ENCODE measurements at places on chromosomes 2 and 18. TPM values are rescaled to one million over a fixed set of nuclear protein-coding genes. Genes with fewer than 3 reads are reported as not detected.

Gene KCNE4
- total RNA-seq, result 0.71 TPM

Gene MAB21L4
- 1.1 TPM for total RNA-seq

Gene TUBA3E
- 0.05 TPM for total RNA-seq

Gene RRM2
- 79.0 TPM for total RNA-seq

DNA sequence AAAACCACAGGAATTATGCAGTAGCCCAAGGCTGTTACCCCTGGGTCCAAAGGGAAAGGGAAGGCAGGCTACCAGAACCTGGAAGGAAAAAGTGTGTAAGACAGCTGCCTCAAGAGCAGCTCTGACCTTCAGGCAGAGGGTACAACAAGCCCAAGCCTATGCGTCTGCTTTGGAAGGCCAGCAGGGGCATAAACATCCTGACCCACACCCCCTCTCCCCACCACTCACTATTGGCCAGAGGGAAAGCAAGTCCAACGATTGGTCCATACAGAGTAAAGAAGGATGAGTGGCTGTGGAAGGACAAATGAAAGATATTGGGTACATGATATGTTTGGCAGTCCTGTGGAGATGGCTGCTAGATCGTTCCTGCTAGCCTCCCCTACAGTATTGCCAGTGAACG is 227.6 kb upstream of the HNRNPA3 start:
- no peak overlapping the region for H3K4me3 ChIP-seq
- H3K27me3 ChIP-seq, result no peaks in the 10 kb centered on the region
- DNase-seq, result no peak

- H3K4me3 ChIP-seq, result no peak overlapping the region
- H3K27ac ChIP-seq, result no peak overlapping the region
- no peak for DNase-seq
- no peaks in the 10 kb centered on the region for H3K27me3 ChIP-seq
- H3K36me3 ChIP-seq, result no peaks in the 10 kb centered on the region
- H3K4me1 ChIP-seq, result no peaks in the 10 kb centered on the region
Observed at GRCh38 chr2:12096051-12096787, 349.8 kb downstream of the LPIN1 start.

GRCh38 chr2:128797533-128797932 is 478.9 kb upstream of the HS6ST1 start:
- H3K4me1 ChIP-seq, result no peaks in the 10 kb centered on the region
- H3K36me3 ChIP-seq, result no peaks in the 10 kb centered on the region
- H3K27me3 ChIP-seq, result no peaks in the 10 kb centered on the region
- H3K4me3 ChIP-seq, result no peak overlapping the region
- H3K27ac ChIP-seq, result no peak overlapping the region

DNA sequence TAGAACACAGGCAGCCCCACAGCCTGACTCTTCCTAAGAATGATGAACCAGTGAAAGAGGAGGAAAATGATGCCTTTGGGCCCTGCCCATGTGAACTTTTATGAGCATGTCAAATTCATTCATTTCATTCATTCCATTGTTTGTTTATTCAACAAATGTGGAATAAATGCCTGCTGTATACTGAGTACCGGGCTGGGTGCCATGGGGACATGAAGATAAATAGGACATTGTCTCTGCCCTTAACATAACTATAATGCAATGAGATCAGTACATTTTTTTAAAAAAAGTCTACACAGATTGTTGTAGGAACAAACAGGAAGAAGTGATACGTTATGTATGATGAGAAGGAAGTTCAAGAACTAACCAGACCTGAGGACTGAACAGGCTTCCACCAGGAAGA is 14.7 kb downstream of the MREG start:
- H3K27ac ChIP-seq, result no peak overlapping the region
- H3K27me3 ChIP-seq, result no peaks in the 10 kb centered on the region
- H3K36me3 ChIP-seq, result peaks cover 3% of the 10 kb centered on the region
- H3K4me3 ChIP-seq, result no peak overlapping the region

DNA sequence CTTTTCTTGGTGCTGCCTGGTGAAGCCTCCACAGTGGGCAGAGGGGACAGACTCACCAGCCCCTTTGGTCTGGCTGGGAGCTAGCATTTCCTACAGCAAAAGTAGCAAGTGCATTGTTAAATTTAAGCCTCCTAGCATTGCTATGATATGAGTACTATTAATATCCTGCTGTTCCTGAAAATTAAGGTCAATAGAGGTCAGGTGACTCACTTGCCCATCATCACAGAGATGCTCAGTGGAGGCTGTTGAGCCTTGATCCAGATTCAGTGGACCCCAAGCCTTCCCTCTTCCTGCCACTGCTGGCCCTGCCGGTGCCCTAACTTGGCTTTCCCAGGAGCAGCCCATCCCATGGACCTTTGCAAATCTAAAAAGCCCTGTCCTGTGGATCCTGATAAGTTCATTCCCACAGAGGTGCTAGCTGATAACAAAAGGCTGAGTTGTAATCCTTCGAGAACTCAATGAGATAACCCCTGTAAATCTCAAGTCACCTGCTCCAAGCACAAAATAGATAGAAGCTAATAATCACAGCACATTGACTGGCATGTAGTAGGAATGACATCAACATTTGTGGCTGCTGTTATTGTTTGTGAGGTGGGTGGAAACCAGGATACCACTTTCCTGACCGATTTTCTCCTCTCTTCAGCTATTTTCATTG is 84.4 kb downstream of the THNSL2 start:
- H3K27ac ChIP-seq, result no peak overlapping the region
- H3K27me3 ChIP-seq, result no peaks in the 10 kb centered on the region
- no peak overlapping the region for H3K4me3 ChIP-seq
- no peak for DNase-seq

DNA sequence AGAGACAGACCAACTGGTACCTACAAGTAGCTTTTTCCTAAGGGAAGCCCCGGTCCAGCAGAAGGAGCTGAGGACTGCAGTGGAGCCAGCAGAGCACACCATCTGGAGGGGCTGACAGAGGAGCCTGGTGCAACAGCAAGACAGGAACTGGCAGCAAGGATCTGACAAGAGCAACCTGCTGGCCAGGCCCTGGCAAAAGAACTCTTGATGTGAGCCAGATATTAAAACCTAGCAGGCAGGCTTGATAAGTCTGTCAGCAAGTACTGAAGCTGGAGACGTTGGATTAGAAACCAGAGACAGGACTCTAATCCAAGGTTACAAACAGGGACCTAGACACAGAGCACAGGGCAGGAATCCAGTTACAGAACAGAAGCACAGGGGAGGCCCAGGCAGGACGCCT is 260.7 kb upstream of the MGAT5 start:
- no peaks in the 10 kb centered on the region for H3K27me3 ChIP-seq
- H3K36me3 ChIP-seq, result no peaks in the 10 kb centered on the region
- H3K27ac ChIP-seq, result no peak overlapping the region
- no peak for DNase-seq
- no peak overlapping the region for H3K4me3 ChIP-seq

- DNase-seq, result no peak
- no peak overlapping the region for H3K4me3 ChIP-seq
- no peaks in the 10 kb centered on the region for H3K27me3 ChIP-seq
- no peaks in the 10 kb centered on the region for H3K4me1 ChIP-seq
Observed at GRCh38 chr2:45713591-45713990, 62.1 kb downstream of the PRKCE start.

- no peak for DNase-seq
- no peaks in the 10 kb centered on the region for H3K36me3 ChIP-seq
- H3K27ac ChIP-seq, result no peak overlapping the region
- H3K4me1 ChIP-seq, result no peaks in the 10 kb centered on the region
- no peaks in the 10 kb centered on the region for H3K27me3 ChIP-seq
- no peak overlapping the region for H3K4me3 ChIP-seq
Observed at GRCh38 chr2:127356531-127356930, 31.2 kb downstream of the MAP3K2 start.

DNA sequence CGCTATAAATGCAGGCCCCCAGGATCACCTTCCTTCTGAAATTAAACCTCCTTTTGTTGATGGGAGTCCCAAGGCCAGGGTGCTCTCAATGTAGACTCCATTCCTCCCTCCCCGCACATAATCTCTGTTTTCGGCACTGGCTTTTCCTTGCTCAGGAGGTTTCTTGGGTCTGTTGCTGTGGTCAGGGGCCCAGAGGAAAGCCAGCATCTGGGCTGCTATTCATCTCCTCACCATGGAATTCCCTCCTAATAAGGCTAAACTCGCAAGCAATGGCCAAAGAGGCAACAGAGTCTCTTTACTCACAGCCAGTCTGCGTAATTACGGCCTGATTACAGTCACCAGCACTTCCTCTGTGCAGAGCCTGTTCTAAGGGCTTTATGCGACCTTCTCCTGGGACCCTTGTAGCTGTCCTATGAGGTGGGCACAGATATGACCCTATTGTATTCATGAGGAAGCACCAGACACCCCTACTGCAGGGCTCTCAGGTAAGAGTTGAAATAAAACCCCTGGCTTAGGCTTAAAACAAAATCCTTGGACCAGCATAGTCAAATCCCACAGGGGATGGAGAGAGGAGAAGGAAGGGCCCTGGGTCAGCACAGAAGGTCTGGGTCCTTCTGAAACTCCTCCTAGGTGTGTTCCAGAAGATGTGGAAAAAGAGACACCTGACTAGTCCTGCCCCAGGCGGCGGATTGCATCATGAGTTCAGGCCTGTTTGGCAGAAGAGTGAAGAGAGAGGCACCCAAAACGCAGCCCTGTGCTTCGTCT is 105.0 kb upstream of the SH3BP4 start:
- H3K4me1 ChIP-seq, result no peaks in the 10 kb centered on the region
- no peak overlapping the region for H3K4me3 ChIP-seq

- no peak for DNase-seq
- H3K36me3 ChIP-seq, result no peaks in the 10 kb centered on the region
- H3K27me3 ChIP-seq, result no peaks in the 10 kb centered on the region
- no peak overlapping the region for H3K27ac ChIP-seq
Observed at GRCh38 chr2:240230291-240230931, 90.0 kb upstream of the OTOS start.

DNA sequence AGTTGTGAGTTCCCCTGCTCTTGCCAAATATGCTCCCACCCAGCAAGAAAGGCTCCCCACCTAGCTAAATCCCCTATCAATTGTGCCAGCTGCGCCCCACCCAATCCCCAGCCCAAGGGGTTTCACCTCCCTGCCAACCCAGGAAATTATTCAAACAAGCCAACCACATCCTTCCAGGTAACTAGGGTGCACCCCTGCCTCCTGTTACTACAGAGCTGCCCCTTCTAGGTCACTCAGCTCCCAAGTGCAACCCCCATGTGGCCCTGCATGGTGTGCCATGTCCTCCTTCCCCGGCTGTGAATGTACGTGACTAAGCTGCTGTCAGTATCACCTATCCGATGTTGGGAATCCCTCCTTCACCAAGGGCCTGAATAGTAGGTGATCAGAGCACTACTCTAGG is 91.2 kb upstream of the LDAH start:
- H3K4me1 ChIP-seq, result no peaks in the 10 kb centered on the region
- H3K27ac ChIP-seq, result no peak overlapping the region
- H3K4me3 ChIP-seq, result no peak overlapping the region
- DNase-seq, result no peak
- no peaks in the 10 kb centered on the region for H3K36me3 ChIP-seq

DNA sequence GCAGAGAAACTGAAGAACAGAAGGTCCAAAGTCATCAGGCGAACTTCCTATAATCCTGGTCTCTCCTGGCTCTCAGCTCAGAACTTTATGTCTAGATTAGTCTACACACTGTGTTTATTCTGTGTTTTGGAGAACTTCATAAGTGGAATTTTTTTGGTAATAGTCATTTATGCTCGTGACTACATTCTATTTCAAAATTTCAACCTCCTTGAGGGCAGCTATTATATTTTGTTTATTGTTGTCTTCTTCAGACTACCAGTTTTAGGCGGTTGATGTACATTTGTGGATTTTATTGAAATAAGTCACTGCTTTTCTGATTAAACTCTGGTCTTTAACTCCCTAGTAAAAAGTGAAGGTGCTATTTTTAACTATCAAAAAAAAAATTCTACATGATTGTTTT is 816.6 kb downstream of the SATB2 start:
- no peak overlapping the region for H3K27ac ChIP-seq
- H3K4me3 ChIP-seq, result no peak overlapping the region
- no peak for DNase-seq
- H3K36me3 ChIP-seq, result no peaks in the 10 kb centered on the region

DNA sequence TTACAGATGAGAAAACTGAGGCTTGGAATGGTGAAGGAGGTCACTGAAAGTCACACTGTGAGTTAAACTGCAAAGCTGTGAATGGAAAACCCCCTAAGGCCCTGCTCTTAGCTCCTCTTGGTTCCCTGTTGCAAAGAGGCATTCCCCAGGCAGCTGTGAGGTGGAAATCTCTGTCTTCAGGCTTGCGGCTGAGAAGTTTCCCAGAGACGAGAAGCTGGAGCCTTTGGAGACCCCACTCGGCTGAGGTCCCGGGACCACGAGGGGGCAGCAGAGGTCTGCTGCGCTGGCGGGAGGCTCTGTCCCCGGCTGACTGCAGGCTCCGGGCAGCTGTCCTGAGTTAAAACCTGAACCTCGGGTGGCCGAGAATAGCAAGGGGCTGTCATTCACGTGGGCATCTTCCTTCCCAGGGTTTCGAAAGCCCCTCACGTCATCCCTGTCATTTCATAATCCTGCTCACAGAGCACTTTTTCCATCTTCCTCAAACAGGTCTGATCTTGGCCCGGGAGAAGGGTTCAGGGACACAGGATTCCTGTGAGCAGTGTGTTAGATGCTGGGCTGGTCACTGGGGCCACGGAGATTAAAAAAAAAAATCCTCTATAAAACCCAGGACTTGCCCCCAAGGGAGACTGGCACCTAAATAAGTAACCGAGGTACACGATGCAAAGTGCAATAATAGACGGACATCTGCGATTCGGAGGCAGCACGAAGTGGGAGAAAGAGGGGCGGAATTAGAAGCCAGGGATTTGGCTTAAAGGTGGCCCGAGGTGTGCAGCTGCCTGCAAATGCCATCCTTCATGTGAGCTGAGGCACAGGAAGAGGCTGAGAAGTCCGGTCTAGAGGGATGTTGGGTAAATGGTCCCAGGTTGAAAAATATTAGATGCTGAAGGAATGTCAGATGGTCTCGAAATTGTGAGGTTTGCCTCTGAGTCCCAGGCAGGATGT is 24.6 kb upstream of the ATOH8 start:
- no peak overlapping the region for H3K4me3 ChIP-seq
- peaks cover 10% of the 10 kb centered on the region for H3K27me3 ChIP-seq
- H3K4me1 ChIP-seq, result peaks cover 24% of the 10 kb centered on the region
- H3K36me3 ChIP-seq, result no peaks in the 10 kb centered on the region

GRCh38 chr18:66344227-66344626 is 259.7 kb downstream of the CDH19 start:
- no peaks in the 10 kb centered on the region for H3K27me3 ChIP-seq
- H3K4me1 ChIP-seq, result no peaks in the 10 kb centered on the region
- no peak overlapping the region for H3K4me3 ChIP-seq
- H3K36me3 ChIP-seq, result no peaks in the 10 kb centered on the region
- no peak overlapping the region for H3K27ac ChIP-seq

DNA sequence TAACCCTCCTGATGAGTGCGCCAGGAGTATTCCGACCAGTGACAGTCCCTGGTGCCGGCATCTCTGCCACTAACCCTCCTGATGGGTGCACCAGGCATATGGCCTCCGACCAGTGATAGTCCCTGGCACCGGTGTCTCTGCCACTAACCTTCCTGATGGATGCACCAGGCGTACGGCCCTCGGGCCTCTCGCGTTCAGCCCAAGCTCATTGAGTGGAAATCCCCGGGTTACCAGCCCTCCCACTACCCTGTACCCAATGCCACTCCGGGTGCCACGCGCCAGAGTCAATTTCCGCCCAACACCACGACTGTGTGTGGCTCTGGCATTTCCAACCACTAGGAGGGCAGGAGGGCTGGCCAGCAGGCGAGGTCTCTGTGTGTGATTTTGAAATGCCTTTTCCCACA is 11.7 kb upstream of the GPC1 start:
- H3K36me3 ChIP-seq, result no peaks in the 10 kb centered on the region
- no peak for DNase-seq
- no peak overlapping the region for H3K4me3 ChIP-seq
- H3K4me1 ChIP-seq, result no peaks in the 10 kb centered on the region

All from thymus (tissue), 14 donors.